ENCODE measurements at places on chromosomes 13 and 19.

DNA sequence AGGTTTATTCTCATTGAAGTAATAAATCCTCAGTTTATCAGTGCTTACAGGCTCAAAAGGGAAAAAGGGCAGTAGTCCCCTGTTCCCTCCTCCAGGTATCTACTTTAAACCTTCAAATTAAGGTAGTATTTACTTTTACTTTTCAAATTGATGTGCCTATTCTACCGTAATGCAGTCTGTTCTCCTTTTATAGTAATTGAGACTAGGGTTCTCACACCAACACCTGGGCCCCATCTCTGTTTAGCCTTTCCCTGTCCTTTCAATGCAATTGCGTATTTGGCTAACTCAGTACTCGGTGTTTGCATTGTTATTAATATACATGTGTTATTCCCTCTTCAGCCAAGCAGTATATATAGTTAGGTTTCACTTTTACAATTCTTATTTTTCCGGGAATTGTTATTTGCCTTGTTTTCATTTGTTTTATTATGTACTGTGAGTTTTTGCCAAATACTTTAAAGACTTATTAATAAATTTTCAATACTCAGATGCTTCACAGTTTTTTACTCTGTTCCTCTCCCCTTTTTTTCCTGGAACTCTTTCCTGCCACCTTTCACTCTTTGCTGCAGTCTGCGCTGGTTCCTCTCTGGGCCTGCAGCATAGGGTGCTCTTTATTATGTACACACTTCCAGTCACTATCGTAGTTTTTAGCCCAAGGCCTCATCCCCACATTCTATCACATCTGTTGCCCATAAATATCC, 30.3 kb downstream of the USPL1 start:
- DNase-seq: no peak

- DNase-seq: no peak
Observed at GRCh38 chr19:18488838-18489626, 32.8 kb downstream of the ELL start.

- no peak for DNase-seq
Observed at GRCh38 chr19:16445238-16446107, 26.3 kb downstream of the EPS15L1 start.

DNA sequence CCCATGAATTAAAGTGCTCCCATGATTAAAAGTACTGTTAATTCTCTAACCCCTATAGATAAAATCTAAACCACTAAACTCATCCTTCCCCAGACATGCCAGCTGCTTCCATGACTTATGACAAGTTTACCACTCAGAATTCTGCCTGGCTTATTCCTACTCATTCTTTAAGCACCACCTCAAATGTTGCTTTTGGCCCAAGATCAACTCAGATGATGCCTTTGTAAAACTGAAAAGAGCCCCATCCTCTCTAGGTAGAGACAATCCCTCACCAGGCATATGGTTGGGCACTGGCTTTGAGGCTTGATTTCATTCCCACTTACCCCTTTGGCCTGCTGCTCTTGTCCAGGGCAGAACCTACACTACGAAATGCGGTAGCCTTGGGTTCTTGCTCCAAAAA, 250.0 kb downstream of the DNAJC15 start:
- no peak for DNase-seq

- no peak for DNase-seq
Observed at GRCh38 chr13:40983259-40983658, 35.9 kb downstream of the ELF1 start.

DNA sequence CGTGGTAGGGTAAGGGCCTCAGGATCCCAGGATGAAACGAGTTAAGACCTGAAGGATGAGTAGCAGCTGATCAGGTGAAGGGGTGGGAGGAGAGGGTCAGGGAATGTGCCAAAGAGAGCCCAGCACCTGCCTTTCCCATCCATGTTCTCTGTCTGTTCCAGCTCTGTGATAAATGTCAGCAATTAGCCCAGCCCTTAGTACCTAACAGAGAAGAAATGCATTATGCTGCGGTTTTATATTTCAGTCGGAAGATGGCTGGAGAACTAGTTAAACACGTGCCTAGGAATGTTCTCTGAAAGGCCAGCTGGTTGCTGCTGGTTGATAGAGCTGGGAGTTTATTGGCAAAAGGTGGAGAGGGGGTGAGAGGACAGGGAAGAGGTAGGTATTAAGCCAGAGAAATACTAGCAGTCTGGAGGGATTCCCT, 268.2 kb downstream of the SHISA2 start:
- no peak for DNase-seq

- no peak for DNase-seq
Observed at GRCh38 chr13:106041445-106041844, 494.0 kb downstream of the EFNB2 start.

GRCh38 chr13:47233734-47234133, 336.9 kb upstream of the HTR2A start:
- no peak for DNase-seq

GRCh38 chr13:33872005-33872351, 54.0 kb downstream of the RFC3 start:
- DNase-seq: no peak

DNA sequence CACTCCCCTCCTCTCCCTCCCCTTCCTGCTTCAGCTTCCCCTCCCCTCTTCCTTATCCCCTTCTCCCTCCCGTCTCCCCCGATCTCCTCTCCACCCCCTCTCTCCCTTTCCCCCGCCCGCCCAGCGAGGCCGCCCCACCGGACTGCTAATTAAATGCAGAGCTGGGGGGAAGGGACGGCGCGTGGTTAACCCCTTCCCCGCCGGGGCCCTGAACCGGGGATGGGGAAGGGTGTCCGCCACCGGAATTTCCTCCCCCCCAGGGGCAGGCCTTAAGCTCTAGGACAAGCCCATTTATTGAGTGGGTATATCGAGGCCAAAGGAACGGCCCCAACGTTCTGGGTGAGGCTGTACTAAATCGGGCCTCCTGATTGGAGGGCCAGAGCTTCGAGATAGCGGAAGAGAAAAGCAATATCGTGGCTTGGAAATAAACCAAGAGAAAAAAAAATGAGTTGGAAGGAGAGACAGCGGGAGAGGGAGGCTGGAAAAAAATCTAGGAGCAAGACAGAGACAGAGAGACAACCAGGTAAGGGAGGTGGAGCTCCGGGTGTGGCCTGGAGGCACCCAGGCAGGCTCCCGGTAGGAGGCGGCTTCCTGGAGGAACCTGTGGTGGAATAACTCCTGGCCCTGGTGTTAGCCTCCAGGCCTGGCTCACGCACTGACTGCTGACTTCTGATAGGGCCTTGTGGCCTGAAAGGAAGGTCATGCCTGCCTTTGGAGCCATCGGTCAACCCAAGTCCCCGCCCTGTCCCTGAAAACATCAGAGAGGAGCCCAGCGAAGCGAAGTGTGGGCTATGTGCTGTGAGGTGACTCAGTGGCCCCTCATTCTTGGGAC, 11.6 kb upstream of the JUND start:
- DNase-seq: peak; percentile 52

- no peak for DNase-seq
Observed at GRCh38 chr13:32936716-32937115, 79.5 kb upstream of the KL start.

DNA sequence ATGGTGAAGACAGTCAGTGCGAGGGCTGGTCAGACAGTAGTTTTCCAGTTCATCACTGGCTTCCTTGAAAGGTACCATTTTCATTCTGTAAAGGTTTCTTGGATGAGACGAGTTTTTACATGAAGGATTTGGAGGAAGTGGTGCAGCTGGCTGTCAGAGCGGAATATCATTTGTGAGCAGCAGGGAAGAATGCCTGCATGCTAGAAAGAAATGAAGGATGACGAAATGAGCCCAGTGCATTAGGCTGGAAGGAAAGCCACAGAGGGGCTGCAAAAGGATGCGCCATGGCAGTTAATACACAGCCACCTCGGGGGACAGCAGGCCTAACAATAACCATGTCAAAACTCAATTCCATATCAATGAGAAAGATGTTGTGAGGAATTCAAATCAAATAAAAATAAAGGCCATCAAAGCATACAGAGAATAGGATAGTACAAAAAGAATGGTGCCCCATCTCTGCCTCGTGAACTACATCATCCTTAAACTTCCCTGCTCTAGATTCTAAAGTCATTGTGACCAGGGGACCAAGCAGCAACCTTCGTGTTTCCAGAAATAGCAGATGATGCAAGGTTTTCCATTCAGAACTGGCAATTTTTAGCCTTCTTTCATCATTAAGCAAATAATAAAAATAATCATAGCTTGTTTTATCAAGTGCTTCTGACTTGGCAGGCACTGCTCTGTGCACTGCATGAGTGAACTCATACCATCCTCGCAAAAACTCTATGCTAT, 504.2 kb downstream of the RFC3 start:
- no peak for DNase-seq

GRCh38 chr19:38555200-38555599, 62.6 kb downstream of the MAP4K1 start:
- no peak for DNase-seq

- DNase-seq: no peak
Observed at GRCh38 chr19:13597640-13598039, 91.4 kb upstream of the CACNA1A start.

- no peak for DNase-seq
Observed at GRCh38 chr13:50353651-50354415, 338.6 kb downstream of the KCNRG start.

GRCh38 chr13:33746867-33747266, 71.1 kb upstream of the RFC3 start:
- no peak for DNase-seq

GRCh38 chr19:30376826-30377425, 4.7 kb downstream of the ZNF536 start:
- DNase-seq: no peak

DNA sequence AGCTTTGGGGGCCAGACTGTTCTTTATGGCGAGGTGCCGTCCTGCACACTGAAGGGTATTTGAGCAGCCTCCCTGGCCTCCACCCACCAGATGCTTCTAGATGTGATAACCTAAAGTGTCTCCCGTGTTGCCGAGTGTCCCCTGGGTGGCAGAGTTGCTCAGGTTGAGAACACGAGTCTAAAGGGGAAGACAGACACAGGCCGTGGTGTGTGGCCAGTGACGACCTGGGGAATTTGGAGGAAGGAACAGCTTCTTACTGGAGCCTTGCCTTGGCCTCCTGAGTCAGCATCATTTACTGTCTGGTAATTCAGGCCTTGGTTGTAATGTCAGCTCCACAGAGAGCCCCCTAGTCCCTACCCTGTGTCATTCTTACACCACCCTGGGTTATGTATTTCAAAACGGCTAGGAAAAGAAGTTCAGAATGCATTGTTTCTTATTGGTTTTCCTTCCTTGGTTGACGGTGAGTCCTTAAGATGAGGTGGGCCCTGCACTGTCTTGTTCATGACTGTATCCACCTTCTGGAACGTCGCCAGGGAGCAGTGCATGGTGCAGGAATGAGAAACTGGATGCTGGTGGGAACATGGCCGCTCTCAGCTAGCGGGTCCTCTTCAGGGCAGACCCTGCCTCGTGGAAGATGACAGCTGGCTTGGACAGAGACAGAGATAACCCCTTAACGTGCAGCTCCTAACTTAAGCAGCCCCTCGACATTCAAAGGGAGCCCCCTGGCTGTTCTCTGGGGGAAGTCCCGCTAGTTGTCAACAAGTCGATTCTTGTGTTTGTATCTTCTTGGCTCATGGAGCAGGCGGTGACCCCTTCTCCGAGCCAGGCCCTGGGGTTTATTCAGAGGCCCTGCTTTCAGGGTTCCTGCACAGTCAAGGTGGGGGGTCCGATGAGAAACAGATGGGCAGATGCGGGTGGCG, 7.2 kb downstream of the SIN3B start:
- no peak for DNase-seq

DNA sequence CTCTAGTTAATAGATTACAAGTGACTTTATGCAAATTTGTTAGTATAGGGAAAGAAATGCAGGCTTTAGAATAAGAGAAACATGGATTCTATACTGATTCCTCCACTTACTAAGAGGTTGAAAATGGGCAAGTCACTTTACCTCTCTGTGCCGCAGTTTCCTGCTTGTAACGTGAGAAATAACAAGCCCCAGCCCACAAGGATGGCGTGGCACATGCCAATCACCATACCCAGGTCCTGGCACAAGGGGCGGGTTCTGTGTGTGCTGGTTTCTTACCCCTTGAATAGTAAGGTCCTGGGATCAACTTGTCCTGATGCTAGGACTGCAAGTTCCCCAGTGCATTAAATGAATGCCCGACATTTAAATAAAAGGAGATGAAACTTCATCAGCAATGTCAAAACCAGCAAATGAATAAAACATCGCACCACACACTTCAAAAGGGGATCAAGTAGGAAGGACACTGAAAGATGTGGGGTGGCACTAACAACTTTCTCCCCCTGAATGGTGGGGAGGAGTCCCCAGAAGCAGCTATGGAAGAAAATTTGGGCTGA, 7.9 kb upstream of the SIGLEC9 start:
- no peak for DNase-seq

All from hypothalamus (tissue), 51 donors.